Hematopoietic multipotent progenitor cell treated with erythropoietin and hydrocortisone succinate and interleukin-3 and kit ligand, for 8 days (in vitro differentiated cells): ENCODE measurements at places on chromosomes 1 and 21.
A peak's percentile ranks its signal among the peaks of the same experiment; 100 is the strongest.

GRCh38 chr1:225517697-225518096, 89.9 kb upstream of the LBR start:
- no peak for DNase-seq

DNA sequence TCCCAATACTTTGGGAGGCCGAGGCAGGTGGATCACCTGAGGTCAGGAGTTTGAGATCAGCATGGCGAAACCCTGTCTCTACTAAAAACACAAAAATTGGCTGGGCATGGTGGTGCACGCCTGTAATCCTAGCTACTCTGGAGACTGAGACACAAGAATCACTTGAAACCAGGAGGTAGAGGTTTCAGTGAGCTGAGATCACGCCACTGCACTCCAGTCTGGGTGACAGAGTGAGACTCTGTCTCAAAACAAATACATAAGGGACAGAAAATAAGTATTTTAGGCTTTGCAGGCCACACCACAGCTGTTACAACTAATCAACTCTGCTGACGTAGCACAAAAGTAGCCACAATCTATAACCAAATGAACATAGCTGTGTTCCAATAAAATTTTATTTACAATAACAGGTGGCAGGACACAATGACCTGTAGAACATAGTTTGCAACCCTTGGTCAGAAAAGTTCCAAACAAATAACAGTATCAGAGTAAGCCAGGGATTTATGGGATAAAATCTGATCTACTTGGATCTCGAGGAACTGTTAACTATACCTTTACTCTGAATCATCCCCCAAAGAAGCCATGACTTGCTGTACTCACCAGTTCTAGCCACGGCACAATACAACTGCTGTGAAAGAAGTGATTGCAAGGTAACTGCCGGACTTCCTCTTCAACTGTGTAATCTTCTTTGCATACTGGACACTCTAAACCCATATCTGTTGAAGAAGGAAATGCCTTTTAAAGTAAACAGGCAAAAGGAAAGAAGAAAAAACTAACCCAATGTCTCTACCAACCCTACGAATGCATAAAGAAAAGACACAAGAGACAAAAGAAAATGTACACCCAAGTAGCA, 28.3 kb downstream of the CD160 start:
- DNase-seq, result no peak

- no peak for DNase-seq
Measured at GRCh38 chr1:92408825-92409224, 77.9 kb downstream of the GFI1 start.

DNA sequence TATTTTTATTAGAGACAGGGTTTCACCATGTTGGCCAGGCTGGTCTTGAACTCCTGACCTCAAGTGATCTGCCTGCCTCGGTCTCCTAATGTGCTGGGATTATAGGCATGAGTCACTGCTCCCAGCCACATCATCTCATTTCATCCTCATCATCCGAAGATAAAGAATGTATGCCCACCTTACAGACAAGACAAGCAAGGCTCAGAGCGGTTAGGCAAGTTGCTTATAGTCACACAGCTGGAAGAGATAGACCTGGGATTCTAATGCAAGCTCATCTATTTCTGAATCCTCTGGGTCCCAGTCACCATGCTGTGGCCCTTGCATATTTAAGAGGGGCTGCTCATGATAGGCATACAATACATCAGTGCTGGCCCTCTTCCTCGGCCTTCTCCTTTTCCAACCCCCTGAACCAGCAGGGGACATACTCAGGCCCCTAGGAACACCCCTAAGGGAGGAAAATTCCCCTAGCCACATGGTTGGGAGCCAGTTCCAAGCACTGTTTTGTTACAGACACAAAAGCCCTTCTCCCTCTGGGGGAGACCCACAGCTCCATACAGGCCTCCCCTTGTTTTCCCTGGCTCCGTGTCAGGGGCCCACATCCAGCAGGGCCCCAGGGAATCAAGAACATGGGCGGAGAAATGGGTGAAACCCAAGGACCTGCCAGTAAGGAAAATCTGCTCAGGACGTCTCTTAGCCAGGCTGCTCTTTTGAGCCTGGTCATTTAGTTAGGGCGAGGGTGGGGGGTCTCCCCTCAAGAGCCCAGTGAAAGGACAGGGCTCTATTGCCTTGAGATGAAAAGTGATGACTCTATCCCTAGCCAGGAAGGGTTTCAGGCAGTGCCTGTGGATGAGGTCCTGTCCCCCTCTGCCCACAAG, 6.9 kb downstream of the CSRP1 start:
- no peak for DNase-seq

DNA sequence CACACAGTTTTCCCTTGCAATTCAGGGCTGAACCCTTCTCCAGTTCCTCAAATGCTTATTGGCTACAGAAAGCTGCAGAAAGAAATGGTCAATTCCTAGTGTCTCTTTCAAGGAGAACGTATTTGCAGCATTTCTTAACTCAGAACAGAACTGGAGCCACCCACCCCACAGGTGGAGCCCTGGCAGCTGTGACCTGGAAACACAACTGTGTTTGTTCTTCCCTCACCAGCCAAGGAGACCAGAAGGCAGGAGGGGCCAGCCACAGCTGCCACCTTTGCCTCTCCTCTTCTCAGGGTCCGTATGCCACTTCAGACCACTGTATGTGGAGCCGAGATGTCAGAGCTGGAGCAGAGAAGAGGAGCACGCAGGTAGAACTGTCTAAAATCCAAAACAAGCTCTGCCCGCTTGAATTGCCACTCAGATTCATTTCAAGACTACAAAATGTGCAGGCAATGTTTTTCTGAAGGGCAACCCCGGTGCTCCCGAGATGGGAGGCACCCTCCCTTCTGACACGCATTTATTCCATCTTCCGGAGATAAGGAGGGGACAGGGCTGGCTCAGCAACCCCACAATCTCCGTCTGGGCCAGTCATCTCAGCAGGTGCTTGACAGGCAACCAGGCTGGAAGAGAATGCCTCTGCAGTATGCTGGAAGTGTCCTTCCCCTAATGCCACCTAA, 16.7 kb downstream of the CD247 start:
- no peak for DNase-seq

DNA sequence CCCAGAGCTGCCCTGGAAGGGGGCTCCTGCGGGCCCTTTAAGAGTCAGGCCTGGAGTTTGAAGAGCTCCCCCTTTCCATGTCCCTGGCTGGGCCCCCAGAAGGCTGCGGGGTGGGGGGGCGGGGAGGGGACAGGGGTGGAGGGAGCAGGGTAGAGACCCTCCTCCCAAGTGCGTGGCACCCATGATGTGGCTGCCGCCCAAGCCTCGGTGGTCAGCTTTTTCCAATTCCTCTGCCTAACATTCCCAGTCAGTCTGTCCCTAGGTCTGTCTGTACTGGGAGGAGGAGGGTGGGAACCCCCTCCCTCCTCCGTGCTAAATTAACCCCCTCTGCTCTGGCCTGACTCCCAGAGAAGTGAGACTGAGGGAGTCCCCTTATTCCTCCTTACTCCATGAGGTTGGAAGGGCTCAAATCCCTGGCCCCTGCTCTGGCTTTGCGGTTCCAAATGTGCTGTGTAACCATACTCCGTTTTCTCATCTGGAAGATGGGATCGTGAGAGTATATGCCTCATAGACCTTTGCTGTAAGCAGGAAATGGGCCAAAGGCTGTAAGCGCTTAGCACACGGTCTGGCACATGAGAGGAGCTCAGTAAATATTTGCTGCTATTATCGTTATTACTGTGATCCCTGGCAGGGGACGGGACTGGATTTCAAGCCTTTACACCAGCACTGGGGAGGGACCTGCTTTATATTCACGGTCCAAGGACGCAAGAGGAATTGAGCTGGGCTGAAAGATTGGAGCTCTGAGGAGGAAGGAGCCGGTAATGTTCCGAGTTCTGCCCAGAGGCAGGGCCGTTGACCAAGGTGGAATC, 658 bp upstream of the COL16A1 start:
- DNase-seq, result no peak

DNA sequence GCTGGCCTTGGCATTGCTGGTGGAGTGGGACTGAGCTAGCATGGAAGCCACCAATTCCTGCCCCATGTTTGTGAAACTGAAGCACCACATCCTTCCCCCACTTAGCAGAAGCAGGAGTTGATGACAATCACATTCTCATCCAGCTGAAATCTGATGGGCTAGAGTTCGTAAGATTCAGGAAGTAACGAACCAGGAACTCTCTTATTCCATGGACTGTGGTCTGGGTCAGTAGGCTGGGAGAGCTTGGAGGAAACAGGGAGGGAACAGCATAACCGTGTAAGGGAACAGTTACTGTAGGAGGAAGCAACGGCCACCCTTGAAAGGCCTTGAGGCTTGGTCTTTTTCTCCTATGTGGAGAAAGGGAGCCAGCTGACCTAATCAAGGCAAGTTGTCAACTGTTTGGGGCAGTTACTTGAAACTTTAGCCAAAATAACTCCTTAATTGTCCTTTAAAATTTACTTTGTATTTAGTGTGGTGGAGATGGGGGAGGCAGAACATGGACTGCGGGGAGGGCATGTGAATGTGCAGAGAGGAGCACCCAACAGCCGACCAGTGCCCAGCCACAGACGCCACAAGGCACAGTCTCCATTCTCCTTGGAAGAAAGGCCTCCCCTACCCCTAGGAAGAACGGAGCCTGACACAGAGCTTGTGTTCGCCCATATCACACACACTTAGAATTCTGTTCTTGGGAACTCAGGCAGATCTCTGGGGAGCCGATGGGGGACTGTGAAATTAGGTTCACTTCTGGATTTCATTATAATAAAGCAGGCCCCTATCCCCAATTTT, 2.0 kb upstream of the COQ8A start:
- peak; percentile 17 for DNase-seq

DNA sequence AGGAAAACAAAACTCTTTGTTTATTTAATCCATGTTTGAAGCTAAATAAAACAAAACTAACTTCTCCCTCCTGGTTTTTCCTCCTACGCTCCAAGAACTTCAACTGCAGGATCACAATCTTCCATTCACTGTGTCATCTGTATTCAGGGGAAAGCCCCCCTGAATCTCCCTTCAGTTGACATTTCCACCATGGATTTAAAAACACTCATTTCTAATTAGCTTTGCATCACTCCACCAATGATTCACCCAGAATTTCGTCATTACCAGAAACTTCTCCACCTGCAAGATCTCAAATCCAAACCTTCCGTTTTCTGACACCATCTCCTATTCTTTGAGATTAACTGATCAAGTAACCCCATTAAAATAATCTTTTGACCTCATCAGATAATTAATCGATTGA, 10.9 kb upstream of the RGS5 start:
- no peak for DNase-seq

GRCh38 chr1:3078430-3078861, 9.4 kb downstream of the PRDM16 start:
- DNase-seq, result no peak

- DNase-seq, result no peak
Measured at GRCh38 chr1:160166166-160166868, 14.9 kb downstream of the ATP1A4 start.

- DNase-seq, result no peak
Measured at GRCh38 chr1:57494530-57495079, 70.7 kb upstream of the DAB1 start.

GRCh38 chr1:89917353-89917752, 77.6 kb upstream of the ZNF326 start:
- no peak for DNase-seq

- DNase-seq, result no peak
Measured at GRCh38 chr1:4825800-4826450, 171.5 kb downstream of the AJAP1 start.

DNA sequence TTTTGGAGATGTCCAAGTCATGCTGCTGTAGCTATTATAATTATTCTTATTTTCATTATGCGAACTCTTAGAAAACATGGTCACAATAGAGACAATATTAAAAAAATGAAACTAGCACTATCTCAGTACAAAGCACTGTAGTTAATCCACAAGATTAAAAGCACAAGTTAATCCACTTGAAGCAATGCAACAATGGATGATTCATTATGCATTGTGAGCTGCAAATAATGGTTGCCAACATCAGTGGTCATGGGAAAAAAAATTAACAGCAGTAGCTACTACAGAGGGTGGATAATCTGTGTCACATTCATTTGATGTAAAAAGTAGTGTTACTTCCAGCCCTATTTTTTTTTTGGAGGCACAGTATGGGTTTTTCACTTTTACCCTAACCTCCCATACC, 56.7 kb downstream of the DPT start:
- no peak for DNase-seq

DNA sequence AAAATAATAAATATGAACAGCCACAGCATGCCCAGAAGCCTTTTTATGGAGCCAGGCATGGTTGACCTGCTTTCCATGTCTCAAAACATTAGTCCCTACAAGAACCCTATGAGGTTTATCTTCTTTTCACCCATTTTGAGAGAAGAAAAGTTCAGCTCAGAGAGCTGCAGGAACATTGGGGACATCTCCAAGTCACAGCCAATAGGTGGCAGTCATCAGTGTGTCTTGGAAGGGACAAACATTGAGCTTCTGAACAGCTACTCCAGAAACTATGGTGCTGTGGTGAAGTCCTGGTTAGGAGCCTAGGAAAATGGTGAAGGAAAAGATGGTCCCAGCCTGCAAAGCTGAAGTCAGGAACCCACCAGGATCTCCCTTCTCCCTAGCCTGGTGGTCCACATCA, 73.6 kb downstream of the JMJD4 start:
- DNase-seq, result no peak

GRCh38 chr1:201360486-201360885, 17.0 kb downstream of the TNNT2 start:
- no peak for DNase-seq

- no peak for DNase-seq
Measured at GRCh38 chr1:85279458-85280080, 3.1 kb upstream of the BCL10 start.

GRCh38 chr1:31732751-31733289, 29.0 kb upstream of the COL16A1 start:
- no peak for DNase-seq

DNA sequence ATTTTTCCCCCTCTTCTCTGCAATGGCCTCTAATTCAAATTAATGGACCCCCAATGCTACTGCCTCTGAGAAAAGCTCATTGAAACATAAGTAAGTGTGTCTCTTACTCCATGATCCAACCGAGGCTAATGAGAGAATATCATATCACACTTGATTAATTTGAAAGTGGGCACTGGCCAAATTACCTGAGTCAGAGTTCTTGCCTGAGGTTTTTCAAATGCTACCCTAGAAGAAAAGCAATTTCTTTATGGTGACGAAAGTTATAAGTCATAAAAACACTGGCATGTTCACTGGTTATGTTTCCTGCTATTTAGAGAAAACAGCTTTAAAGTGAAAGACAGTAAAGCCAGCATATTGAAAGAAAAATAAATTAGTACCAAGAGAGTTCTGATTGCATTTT, 368.8 kb upstream of the TMPRSS15 start:
- no peak for DNase-seq

DNA sequence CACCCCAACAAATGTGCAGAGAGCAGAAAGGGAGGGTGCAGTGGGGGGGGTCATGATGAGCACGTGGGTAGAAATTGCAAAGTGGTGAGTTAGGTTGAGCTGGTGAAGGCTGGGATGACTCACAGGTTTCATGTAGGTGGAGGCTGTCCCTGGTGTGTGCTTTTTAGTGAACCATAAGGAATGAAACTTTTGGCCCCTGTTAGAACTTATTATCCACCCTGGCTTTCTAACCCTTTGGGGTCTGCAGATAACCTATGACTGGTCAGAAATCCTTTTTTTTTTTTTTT, 46.9 kb downstream of the DOP1B start:
- no peak for DNase-seq

DNA sequence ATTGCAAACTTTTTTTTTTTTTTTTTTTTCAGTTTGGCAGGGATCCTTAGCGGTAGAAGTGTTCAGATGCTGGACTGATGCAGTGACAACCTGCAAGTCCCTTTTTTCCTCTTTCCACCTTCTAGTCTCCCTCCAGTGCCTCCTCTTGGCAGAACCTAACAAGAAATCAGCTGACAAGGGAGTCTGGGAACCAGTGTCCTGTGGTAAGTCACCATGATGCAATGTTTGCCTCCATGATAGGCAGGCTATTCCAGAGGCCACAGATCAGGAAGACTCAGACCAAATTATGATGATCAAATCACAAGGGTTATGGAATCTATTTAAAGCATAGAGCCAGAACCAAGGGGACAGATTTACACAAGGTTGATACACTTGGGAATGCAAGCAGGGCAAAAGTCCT, 3.0 kb upstream of the CD34 start:
- no peak for DNase-seq
